ENCODE measurements at places on chromosomes 7 and 10.

DNA sequence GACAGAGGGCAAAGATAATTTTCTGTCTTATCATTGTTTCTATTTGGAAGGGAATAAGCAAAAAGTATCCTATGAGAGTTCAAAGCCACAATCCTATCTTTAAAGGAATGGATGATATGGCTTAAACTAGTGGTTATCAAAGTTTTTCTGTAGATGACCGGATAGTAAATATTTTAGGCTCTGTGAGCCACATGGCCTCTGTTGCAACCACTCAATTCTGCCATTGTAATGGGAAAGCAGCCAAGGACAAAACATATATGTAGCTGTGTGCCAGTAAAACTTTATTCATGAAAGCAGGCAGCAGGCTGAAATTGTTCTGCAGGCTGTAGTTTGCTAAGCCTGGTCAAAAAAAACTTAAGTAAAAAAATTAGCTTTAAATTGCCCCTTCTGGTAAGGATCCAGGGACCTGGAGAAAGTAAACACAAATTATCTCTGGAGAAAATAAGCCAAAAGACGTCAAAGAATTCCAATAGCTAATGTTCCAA is 73.3 kb downstream of the THSD7A start:
- DNase-seq: no peak

GRCh38 chr7:104341546-104341945 is 13.1 kb downstream of the LHFPL3 start:
- peak; percentile 55 for DNase-seq

DNA sequence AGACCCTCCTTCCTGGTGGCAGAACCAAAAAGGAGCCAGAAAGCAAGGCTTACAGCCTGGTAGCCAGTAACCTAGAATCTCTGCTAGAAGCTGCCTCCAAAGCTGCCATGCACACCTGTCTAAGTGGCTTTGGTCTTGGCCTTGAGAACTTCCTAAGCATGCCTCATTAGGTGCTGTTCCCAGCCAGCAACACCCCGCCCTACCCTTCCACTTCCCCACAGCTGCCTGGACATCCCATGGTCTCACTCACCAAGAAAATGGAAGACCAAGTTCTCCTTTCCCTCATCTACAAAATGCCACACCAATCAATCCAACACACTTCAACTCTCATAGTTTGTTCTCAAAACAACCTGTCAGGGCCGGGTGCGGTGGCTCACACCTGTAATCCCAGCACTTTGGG is 4.2 kb downstream of the PSAP start:
- DNase-seq: no peak

GRCh38 chr10:127882801-127883459 is 9.8 kb downstream of the CLRN3 start:
- DNase-seq: no peak

GRCh38 chr10:3107426-3107961 is 40.1 kb downstream of the PFKP start:
- no peak for DNase-seq

DNA sequence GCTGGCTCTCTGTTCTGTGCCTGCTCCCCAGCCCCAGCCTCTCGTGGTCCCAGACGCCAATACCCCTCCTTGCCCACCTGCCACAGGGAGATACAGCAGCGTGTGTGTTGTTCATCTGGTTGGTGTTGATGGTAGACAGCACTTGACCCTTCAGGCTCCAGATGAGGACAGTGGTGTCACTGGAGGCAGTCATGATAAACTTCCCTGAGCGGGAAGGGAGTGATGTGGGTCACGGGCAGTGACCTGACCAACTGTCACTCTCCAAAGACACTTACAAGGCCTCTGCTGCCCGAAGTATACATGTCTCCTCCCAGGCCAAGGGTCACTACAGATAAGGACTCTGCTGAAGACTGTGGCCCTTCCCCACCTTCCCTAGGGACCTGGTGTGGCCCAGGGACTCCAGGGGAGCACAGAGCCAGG is 5.6 kb downstream of the TBL2 start:
- DNase-seq: no peak

- no peak for DNase-seq
These were observed 101.5 kb upstream of the TMEM72 start for GRCh38 chr10:44809647-44810046.

- no peak for DNase-seq
These were observed 1025.0 kb upstream of the CELF2 start for GRCh38 chr10:9992661-9993060.

- no peak for DNase-seq
These were observed 579.2 kb upstream of the MGMT start for GRCh38 chr10:128887856-128888255.

DNA sequence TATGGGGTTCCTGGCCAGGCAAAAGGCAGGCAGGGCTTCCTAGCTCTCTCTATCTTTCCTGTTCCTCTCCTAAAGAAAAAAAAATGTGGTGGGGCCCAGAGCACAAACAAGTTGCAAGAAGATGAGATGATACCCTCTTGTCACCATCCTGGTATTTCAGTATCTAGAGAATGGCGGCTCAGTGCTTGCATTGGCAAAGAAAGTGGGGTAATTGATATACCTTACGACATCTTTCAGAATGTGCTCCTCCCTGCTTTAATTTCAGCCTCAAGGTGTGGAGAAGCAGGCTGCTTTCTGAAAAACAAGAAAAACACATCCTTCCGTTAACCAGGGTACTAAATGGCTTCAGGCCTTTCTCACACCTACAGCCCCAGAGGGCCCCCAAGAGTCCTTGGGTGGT is 34.5 kb upstream of the CUX1 start:
- DNase-seq: no peak

DNA sequence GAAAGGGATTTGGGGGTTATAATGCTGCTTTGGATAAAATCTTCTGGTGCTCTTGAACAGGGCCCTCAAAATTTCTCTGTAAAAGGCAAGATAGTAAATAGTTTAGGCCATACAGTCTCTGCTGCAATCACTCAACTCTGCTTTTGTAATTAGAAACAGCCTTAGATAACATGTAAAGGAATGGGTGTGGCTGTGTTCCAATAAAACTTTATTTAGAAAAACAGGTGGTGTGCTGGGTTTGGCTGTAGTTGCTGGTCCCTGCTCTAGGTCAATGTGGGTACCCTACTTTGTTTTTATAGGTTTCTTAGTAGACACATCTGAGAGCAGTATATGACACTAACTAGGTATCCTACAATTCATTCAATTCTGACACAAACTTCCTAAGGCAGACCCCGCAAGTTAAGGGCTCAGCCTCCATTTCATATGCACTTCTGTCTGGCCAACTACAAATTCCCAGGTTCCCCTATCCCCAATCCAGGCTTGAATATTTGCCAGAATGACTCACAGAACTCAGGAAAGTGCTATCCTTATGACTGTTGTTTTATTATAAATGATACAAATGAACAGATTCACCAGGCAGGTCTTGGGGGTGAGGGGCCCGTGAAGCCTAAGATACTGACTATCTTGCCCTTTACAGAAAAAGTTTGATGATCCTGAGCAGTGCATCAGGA is 349.9 kb downstream of the RPS24 start:
- no peak for DNase-seq

DNA sequence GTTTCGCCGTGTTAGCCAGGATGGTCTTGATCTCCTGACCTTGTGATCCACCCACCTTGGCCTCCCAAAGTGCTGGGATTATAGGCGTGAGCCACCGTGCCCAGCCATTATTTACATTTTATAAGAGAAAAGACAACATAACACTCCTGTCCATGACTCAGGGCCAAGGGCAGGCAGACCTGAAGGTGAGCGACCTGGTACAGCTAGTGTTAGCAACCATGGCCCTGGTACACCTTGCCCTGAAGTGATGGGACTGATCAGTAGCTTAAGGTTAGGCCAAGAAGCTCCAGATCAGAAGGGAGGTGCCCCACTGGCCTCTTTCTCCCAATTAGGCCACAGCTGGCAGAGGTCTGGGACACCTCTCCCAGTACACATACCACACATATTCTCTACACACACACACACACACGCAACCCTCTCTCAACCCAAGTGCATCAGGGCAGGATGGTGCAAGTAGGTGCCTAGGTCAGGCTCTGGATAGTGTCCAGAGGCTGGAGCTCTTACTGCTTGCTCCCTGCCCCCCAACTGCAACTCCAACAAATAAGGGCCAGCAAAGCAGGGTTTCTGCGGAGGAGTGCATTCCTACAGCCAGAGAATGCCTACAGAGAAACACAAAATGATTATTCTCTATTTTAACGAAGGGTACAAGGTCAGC is 43.8 kb downstream of the DPCD start:
- no peak for DNase-seq

DNA sequence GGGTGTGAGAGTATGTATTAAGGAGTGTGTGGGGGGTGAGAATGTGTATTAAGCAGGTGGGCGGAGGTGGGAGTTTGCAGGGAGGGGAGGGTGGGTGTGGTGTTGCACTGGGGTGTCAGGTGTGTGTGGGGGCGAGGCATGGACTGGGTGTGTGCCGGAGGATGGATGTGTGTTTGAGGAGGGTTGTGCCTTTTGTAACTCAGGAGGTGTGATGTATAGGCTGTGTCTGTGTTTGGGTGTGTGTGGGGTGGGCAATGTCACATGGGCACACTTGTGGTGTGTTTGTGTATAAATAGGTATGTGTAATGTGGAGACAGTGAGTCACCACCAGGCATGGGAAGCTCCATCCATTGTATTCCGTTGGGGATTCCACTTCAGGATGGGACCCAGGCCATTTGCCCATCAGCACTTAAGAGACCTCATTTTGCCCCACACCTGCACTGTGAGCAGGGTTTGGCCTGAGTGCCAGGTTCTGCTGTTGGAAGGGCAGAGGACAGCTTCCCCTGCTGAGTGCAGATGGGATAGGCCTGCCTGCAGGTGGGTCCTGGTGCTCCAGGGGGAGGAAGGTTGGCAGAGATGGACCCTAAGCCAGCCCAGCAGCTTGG is 5.8 kb downstream of the UNC5B start:
- peak; percentile 37 for DNase-seq

GRCh38 chr7:11957956-11958355 is 126.0 kb upstream of the THSD7A start:
- DNase-seq: no peak

DNA sequence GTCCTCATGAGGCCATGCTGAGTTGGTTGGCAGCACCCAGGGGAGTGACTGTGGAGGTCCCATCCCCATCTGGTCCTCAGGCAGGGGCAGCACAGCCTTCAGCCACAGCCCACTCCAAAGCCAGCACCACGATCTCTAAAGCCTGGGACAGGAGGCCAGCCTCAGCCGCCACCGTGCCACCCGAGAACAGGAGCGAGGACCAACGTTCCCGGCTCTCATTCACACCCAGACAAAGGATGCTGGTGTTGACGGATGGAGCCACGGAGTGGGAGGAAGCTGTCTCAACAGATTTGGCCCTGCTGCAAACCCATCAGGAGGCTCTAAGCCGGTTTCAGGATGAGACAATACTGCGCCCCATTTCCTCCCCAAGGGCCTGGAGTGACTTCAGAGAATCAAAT is 42.7 kb upstream of the PPP2R2D start:
- no peak for DNase-seq

DNA sequence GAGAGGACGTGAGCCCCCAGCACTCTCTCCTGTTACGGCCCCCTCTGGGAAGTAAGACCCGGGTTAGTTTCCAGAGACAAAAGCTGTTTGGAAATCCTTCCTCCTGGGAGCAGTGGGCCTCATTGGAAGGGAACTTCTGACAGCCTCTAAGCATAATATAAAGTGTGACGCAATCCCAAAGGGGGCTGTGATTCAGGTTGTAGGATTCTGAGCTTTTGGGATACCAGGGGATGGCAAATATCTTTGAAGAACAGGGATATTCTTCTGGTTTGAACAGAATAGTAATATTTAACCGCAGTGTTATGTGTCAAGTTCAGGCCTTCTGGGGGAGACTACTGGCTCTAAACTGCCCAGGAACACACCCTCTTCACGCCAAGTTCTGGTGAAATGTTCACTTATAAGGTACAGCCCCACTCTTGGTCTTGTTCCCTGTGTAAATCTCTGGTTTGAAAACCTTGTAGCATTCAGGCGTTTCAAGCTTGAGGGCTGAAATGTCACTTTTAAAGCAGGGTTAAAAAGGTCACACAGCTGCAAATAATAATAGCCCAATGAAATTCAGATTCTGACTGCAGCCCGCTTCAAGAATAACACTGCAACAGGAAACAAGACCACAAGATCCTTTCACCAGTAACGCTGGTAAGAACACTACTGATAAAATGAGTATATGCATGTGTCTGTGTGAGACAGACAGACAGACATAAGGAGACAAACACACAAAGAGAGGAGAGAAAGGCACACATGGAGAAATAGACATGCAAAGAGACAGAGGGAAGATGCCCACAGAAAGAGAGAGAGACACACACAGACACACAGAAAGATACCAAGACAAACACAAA is 69.0 kb downstream of the CREB5 start:
- no peak for DNase-seq

DNA sequence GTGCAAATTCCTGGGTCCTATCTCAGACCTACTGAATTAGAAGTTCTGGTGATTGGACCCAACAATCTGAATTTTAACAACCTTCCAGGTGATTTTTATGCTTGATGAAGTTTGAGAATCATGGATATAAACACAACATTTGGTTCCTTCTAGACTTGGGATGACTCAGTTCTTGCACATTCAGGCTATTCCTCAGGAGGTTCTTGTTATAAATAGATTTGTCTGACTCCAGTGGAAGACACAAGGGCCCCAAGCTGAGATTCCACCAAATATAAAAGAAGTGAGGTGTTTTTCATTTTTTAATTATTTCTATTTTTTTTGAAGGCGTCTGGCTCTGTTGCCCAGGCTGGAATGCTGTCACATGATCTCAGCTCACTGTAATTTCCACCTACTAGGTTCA is 9.4 kb upstream of the TAS2R16 start:
- DNase-seq: peak; percentile 10

DNA sequence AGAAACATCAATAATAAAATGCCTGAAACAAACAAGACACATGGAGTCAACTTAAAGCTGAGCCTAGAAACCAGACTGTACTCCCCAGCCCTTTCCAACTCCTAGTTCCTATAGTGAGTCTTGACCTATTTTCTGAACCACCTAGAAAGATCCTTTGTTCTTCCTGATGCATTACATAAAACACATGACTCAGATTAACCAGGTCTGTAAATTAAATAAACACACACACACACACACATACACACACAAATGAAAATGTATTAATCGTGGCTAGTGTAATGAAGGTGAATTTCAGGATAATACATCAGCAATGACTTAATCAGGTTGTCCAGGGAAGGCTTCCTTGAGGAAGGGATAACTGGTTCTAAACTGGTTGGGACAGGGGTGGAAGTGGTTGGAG is 104.7 kb downstream of the ST8SIA6 start:
- DNase-seq: no peak

- no peak for DNase-seq
These were observed 27.2 kb upstream of the NUB1 start for GRCh38 chr7:151314401-151314800.
